ENCODE measurements at places on chromosomes 7 and 10.

DNA sequence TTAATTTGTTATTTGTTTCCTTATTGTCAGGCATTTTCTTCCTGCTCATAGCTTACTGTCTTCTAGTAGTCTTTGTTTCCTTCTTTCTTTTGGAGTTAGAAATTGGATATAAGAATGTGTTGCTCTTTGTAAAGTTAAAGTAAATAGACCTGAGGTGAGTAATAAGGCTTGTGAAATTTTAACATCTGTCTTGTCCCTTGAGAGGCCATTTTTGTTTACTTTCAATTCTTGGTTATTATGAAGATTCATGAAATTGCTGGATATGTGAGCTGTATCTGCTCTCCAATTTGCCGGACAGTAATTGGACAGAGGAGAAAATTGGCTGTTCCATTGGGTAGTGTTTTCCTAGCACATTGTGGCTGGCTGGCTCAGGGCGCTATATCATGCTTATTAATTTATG lies 260.7 kb downstream of the EXOC4 start:
- DNase-seq, result no peak

DNA sequence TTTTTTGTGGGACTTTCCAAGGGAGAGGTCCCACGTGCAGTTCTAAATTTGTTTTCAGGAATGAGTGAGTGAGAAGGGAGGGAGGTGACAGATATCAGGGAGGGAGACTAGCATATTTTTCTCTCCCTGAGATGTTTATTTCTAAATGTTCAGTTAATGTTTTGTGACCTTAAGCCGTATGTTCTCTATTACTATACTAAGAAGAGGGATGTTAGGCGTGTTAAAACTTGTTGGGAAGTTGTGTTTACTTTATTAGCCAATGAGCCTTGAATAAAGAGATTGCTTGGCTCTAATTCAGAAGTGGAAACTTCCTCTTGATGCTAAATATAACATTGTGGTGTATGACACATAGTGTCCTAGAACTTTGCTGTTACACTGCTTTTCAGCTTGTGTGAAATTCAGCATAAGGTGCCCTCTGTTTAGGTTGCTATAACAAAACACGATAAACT lies 37.3 kb downstream of the DNAH11 start:
- no peak for DNase-seq

DNA sequence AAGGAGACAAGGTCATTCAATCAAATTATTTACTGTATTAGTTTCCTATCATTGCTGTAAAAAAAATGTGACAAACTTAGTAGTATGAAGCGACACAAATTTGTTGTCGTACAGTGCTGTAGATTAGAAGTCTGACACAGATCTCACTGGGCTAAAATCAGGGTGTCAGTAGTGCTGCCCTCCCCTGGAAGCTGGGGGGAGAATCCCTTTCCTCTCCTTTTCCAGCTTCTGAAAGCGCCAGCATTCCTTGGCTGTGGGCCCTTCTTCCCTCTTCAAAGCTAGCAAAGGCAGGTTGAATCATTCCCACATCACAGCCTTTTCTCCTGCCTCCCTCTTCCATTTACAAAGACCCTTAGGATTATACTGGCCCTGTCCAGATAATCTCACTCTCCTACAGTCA lies 28.0 kb downstream of the VPS41 start:
- DNase-seq, result no peak

- DNase-seq, result no peak
Measured at GRCh38 chr10:13049774-13050420, 48.4 kb upstream of the CCDC3 start.

DNA sequence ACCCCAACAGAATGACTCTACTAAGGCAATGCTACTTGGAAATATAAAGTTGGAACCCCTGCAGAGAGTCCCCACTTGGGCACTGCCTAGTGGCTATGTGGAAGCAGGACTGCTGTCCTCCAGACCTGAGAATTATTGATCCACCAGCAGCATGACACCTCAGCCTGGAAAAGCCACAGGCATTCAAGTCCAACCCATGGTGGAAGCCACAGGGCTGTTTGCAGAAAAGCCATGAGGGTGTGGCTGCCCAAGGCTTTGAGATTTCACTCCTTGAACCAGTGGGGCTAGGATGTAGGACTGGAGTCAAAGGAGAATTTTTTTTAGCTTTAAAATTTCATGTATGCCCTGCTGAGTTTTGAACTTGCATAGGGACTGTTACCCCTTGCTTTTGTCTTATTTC lies 13.6 kb upstream of the GHRHR start:
- no peak for DNase-seq

DNA sequence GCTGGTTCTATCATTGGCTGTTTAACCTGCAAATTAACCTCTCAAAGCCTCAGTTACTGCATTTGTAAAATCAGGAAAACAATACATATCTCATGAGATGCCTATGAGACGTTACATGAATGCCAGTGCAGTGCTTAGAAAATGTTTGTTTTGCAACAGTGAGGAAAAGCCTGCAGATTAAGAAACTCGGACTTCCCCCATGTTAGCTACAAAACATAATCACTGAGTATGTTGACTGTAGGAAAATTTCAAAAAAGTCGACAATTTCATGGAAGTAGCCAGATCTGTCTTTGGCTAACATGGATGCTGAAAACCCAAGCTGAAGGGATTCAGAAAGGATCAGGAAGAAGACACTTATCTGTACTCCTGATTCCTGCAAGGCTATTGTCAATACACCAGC lies 121.4 kb downstream of the TRIL start:
- no peak for DNase-seq

DNA sequence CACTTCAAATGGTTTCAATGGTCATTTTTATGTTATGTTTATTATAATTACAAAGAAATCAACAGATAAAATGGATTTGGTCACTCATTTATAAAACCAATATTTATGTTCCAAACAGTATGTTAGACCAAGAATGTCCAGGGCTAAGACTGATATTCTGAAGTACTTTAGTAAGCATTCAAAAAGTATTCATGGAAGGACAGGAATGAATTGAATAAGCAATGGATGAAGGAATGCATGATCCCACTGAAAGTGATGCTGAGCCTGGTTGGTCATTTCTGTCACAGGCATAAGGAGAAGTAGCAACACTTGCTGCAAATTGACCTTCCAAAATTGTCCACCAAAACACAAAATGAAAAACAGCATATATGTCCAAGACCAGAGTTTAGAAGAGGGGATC lies 189.0 kb upstream of the CELF2 start:
- DNase-seq, result no peak

GRCh38 chr7:48173756-48174382 lies 2.6 kb downstream of the ABCA13 start:
- no peak for DNase-seq

DNA sequence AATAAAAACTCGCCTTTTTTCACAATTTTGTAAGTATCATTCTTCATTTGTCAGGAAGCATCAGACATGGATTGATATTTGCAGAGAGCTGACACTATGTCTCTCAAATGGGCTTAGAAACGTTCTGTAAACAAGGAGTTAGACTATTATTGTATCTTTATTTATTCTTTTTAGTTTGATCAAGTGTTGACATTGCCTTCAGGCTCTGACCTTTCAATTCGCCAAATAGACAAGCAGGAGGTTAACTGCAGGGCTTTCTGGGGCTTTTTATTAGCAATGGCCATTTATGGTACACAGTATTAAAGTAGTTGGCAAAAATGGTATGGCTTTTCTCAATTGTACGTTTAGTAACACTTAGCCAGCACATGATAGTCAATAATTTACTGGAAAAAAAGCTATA lies 221.7 kb downstream of the ZWINT start:
- no peak for DNase-seq

DNA sequence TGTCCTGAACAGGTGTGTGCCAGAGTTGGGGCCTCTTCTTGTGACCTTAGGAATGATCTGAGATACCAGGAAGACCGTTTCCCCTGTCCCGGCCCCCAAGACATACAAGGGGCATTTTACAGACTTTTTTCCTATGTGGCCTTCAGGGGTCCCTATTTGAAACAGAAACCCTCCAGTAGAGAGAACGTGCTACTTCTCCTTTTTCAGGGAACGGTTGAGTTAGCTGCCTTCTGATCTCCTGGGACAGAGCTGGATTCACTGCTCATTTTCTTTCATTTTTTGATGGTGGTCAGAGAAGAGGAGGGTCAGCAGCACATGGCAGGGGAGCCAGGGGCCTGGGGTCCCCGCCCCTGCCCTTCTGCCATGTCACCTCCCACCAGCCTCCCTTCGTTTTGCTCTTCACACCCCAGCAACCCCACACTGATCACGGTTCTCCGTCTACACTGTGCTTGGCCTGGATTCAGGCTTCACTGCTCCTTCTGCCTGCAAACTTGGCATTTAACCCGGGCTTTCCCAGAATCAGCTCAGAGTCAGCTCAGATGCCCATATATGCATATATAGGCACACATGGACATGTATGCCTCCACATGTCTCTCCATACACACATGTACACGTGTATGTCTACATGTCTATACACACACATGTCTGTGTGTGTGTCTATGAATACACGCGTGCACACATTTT lies 138.1 kb upstream of the BTBD16 start:
- DNase-seq, result no peak

DNA sequence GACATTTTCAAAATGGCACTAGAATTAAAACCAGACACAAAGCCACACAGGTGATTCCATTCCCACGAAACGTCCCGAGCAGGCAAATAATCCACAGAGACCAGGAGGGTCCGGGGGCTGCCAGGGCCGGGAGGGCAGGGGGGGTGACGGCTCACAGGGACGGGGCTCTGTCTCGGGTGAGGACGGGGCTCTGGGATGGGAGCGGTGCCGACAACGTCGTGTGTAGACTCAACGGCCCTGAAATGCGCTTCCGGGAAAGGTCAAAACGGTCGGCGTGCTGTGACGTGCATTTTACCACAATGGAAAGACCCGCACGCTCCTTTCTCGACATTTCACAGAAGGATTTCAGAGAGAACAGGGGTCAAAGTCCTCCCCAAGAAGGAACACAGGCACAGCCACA lies 63.3 kb upstream of the PDGFA start:
- DNase-seq, result no peak

DNA sequence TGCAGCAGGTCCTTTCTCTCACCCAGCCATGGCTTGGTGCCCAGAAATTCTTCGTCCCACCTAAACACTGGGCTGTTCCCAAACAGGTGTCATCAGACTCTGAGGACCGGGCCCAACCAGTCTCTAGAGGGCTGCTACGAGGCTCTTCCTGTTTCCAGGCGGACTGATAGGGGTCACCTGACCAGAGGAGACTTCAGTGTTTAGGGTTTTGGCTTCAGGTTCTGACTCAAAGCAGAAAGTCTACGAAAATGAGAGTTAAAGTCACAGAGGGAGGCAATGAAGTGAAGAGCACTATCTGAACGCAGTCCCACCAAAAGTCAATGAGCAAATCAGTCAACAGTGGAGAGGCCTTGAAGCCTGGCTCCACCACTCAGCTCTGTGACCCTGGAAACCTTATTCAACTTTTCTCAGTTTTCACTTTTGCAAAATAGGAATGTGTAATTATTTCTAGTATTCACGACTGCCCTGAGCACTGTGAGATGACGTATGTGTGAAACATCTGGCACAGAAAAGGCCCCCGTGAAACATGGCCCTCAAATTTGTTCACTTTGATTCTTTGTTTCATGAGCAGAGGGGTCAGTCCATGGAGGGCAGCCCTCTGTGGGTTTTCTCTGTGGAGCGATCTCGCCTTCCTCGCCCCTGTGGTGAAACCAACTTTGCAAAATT lies 189.9 kb upstream of the PDE1C start:
- DNase-seq, result no peak

- peak; percentile 9 for DNase-seq
Measured at GRCh38 chr7:42940985-42941847, 9.0 kb downstream of the MRPL32 start.

Measured in T-helper 22 cell (primary cell).